ENCODE measurements at places on chromosomes 11 and 22.

DNA sequence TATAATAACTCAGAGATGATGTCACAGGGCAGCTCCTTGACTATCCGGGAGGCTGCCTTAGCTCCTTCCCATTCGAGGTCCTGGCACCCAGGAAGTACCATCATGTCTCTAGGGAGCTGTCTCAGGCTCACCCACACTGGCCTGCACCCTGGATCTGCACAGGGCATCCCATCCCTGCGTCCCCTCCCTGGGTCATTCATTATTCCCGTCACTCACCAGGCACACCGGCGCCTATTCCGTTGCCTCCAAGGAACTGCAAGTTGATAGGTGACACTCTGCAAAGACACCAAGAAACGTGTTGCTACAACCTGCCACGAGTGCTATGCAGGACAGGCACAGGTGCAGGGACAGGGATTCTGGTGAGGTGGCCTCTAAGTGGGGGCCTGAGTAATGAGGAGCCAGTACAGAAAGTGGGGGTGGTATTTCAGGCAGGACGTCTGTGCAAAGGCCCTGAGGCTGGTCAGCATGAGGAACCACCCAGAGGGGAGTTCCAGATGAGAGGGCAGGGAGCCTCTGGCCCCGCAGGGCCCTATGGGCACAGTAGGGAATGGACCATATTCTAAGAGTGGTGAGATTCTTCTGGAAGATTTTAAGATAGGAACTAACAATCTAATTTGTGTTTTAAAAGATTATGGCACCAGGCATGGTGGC lies 71.6 kb upstream of the SHANK2 start:
- DNase-seq, result no peak

DNA sequence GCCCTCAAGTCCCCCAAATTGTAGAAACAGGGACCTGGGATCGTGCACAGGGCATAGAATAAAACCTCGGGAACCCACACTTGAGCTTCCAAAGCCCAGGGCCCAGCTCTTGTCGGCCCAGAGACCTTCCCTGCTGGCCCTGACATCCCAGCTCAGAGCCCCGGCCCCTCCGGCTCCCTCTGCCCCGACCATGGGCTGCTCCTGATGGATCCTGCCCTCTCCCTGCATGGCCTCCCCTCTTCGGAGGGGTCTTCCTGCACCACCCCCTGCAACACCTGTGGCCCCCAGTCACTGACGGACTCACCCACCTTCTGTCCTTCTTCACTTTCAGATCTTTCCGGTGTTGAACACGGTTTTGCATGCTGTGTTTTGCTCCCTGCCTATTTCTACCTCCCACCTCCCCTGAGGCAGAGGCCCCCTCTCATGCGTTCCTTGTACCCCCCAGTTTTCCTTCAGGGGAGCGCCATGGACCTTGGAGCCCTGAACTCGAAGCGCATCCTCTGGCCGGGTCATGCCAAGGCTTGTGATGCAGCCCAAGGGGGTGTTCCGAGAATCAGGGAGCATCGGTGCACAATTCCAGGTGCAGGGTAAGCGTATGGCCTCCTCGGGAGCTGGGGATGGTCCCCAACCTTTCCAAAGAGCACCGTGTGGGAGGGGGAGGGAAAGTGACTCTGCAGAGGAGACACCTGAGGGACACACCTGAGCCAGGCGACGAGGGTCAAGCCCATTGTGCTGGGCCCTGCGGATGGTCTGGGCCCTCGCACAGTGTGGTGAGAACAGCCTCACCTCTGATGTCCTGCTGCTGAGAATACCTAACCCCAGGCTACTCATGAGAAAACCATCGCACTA lies 666.4 kb downstream of the BRD1 start:
- no peak for DNase-seq

GRCh38 chr22:29032584-29032983 lies 29.0 kb downstream of the C22orf31 start:
- DNase-seq, result no peak

GRCh38 chr11:87440076-87440770 lies 402.5 kb downstream of the TMEM135 start:
- DNase-seq, result no peak

DNA sequence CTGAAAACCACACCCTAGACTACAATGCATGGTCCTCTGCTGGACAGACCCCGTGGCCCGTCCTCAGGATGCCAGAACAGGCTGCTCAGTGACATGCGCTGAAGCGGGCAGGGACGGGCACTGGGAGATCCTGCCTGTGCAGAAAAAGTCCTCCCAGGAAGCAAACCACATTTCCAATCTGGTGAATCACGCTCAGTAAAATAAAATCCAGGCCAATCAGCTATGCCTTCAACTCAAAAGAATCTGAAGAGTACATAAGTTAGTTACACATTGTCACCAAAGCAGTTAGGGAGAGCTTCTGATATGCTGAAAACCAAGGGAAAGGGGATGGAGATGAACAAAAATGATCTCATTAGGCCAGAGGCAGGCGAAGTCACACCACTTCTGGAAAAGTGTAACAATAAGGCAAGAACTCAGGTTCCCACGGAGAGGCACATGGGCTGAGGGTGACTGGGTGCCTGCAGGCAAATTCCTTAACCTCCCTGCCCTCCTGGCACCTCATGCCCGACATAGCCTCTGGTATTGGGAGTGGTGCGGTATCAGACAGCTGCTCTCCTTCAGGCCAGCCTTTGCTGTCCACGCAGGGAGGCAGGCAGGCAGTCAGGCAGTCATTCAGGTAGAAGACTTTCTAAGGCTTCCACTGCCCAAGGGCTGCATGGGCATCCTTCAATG lies 66.4 kb downstream of the APOL5 start:
- no peak for DNase-seq

DNA sequence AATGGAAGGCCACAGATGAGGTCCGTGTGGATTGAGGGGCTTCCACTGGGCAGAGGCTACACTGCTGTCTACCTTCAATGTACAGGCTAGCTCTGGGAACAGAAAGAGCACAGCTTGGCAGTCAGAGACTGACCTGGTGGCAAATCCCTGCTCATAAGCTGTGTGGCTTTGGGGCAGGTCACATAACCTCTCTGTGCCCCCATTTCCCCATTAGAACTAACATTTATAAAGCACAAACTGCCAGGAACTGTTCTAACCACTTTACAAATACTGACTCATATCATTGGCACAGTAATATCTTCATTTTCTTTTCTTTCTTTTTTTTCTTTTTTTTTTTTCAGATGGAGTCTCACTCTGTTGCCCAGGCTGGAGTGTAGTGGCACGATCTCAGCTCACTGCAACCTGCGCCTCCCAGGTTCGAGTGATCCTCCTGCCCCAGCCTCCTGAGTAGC lies 3.1 kb downstream of the FOSL1 start:
- no peak for DNase-seq

- DNase-seq, result no peak
These were observed 7.8 kb downstream of the IFT27 start for GRCh38 chr22:36768141-36768540.

GRCh38 chr11:86171627-86172026 lies 72.9 kb upstream of the EED start:
- DNase-seq, result no peak

DNA sequence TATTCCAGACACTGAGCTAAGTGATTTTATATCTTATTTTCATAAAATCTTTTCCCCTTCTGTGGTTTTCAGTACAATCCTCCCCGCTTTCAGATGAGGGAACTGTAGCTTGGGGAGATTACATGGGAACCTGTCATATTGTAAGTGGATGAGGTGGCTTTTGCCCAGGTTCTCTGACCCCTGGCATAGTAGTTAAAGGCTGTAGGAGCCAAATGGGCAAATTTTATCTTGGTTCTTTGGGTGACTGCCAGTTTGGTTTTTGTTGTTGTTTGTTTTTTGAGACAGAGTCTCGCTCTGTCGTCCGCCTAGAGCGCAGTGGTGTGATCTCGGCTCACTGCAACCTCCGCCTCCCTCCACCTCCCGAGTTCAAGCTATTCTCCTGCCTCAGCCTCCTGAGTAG lies 411.6 kb upstream of the NARS2 start:
- DNase-seq, result no peak

DNA sequence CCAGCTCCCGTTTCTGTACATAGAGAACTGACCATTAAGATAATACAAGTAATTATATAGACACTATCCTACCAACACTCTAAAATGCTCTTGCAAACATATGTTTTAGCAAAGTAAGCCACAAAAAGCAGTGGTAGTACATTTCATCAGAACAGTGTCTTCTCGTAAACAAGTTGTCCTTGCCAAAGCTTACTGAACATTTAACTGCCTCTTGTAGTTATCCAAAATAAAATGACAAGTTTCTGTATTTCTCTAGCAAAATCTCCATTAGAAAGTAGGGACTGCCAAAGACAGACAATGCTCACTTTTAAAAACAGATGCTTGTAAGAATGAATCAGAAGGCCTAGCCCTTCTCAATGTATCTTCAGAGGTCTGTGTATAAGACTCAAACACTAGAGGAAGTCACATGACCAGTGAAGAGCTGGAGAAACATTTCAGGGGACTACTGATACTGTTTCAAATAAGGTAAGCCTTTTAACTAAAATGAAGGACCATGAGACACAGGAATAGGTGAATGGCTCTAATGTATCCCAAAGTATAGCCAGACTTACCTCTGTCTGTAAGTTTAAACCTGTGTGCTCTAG lies 7.8 kb upstream of the ZC3H12C start:
- DNase-seq, result no peak

DNA sequence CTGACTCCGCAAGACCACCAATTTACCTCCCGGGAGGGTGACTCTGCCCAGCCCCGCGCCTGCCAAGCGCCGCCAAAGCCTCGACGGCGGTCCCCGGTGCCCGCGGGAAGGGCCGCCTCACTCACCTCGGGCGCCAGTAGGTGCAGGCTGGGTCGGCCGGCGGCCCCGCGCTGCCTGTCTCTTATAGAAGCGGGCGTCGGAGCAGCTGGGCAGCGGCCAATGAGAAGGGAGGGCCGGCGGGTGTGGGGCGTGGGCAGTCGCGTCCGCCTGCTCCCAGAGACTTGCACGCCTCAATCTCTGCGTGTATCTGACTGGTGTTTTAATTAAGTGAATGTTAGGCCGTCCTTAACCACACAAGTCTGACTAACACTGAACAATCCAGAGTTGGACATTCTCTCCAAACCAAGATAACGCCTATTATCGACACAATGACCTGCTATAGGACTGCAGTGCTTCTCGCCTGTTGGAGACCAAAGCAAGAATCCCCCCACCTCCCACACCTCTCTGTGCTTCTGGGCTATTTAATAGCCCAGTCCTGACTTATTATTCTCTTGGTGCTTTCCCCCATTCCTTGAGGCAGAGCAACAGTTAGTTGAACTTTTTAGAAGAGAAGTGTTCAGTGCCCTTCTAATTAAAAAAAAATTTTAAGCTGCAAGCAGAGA lies at the start of gene TPH1:
TSS of gene TPH1 (minus strand) at position 154 of the 662 bp plus-strand sequence. CDS start 5,507 bp downstream, outside the sequence.
- DNase-seq, result no peak

DNA sequence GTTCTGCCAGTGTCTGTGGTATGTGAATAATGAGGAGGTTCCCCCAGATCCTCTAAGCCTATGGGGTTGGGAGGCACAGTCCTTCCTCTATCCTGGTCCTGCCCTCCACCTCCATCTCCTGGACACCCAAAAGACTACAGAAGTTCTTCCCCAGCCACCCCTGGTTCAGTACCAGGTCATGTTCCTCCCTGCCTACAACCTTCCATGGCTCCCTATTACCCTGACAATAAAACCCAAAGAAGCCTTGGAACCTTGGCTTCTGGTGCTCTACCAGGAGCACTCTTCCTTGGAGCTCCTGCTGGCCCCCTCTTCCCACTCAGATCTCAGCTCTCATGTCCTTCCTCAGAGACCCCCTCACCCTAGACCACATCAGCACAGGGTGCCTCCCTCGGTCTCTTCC lies 12.9 kb downstream of the TRPM5 start:
- no peak for DNase-seq

DNA sequence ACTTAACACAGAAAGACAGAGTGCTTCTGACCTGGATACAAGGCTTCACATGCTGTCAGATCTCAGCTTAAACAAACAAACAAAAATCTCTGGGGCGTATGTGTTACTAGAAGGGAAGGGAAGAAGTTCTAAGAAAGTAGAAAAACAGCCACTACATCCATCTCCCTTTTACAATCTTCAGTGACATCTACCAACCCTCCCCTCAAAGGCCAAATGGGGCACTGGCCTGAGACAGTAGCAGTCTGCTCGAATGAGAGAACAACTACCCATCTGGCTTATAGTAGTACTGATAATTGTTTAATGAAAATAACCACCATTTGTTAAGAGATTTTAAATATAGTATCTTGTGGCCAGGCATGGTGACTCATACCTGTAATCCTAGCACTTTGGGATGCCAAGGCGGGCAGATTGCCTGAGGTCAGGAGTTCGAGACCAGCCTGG lies 29.4 kb downstream of the CCDC83 start:
- no peak for DNase-seq
